ENCODE measurements at places on chromosomes 11 and 22.

DNA sequence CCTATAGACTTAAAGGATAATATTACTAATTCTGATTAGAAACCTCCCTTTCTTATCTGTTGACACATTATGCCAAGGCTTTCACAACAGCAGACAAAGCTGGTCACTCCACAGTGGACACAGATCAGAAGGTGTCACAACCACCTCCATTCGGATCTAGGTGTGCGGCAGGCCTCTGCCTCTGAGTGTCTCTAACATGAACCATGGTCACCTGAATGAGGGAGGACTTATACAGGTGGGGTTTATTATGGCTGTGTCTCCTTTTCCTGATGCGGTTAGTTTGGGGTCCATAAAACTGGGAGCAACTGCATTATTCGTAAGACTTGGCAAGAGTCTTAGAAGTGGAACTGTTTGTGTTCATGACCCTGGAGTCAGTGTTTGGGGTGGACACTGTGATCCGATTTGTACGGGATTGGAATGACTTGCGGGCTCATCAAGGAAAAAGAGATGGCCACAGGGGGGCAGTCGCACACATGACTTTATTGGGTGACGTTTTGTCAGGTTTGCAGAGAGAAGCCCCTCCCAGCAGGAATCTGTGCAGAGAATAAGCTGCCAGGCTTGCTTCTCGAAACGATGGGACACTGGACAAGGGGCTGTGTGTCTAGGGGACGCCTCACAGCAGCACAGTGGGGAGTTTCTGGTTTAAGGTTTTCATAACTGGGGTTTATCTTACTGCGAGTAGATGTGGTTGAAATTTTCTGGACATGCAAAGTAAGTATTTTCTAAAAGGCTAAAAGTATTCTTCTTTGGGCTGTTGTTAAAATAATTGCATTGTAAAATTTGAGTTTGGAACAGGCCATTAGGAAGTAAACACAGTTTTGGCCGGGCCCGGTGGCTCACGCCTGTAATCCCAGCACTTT, 90.6 kb downstream of the GAB4 start:
- no peak for DNase-seq

DNA sequence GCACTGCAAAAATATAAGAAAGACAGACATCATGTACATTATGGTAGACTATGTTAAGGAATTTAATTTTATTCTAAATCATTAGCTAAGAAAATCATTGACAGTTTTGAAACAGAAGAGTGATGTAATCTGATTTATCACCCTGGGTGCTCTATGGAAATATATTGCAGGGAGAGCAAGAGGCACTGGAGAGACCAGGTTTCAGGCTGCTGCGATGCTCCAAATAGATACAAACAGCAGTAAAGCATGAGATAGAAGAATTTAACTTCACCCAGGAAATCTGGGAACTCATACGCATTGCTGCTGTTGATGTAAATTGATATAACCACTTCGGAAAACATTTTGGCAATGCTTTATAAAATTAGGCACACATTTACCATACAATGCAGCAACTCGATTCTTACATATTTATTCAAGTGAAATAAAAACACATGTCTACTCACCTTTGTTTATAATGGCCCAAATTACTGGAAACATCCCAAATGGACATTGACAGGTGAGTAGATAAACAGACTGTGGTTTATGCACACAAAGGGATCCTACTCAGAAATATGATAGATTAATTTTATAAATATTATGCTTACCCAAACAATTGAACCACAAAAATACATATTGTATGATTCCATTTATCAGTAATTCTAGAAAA, 535.1 kb upstream of the CHORDC1 start:
- DNase-seq = no peak

GRCh38 chr11:122363296-122363695, 247.3 kb upstream of the BLID start:
- DNase-seq = no peak

GRCh38 chr11:36132940-36133339, 156.3 kb downstream of the COMMD9 start:
- no peak for DNase-seq

DNA sequence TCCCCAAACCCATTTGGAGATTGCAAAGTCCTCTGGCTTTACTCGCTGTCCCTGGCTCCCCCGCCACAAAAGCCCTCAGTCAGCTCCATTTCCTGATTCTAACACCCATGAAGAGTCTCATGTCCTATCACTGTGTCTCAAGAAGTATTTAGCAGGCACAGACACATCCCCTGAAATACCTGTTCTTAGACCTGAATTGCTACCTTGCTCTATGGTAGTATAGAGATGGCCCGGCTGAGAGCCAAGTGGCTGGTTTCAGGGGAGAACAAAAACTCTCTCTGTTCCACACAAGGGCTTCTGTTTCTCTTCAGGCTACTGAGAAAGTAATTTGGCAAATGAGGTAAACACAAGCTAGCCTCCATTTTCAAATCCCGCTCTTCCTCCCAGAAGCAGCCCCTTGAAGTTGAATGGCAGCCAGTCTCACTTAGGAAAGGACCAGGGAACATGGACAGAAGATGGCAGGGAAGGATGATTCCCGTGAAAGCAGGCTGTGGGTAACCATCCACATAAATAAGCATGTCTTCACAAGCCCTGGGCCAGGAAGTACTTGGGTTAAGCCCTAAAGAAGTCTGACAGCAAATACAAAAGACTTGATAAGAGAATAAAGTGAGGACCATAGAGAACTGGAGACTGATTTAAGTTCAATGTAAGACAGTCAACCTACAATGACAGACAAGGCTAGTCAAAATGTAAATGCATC, 137.8 kb downstream of the C11orf58 start:
- no peak for DNase-seq

DNA sequence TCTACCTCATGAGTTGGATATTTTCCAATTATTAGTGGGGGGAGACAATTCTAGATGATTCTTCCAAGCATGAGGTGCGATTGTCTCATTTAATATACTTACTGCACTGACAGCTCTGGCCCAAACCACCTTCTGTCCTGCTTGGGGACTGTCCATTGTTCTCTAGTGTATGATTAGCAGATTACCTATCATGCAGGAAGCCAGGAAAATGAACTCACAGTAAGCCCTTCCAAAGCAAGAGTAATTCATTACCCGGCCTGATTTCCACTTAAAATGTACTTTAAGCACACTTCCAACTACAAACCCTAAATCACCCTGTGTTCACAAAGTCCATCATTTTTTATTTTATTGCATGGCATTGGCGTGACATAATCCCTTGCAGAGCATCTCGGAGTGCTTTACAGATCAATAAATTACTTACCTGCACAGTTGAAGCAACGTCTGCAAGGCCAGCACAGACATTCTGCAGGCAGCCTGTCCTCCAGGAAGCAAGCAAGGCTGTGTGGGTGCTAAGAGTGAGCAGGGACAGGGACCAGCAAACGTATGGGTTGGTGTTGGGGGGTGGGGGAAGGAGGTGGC, 838.2 kb downstream of the NTM start:
- no peak for DNase-seq

GRCh38 chr11:8698917-8699441, 16.4 kb downstream of the RPL27A start:
- no peak for DNase-seq

GRCh38 chr11:71383461-71383860, 64.7 kb downstream of the DHCR7 start:
- no peak for DNase-seq

- no peak for DNase-seq
Measured at GRCh38 chr22:39244496-39245129, at the start of gene PDGFB. Gene PDGFB, minus strand, starts transcription at chr22:39244982. Its CDS starts 1,019 bp downstream, at chr22:39243963.

DNA sequence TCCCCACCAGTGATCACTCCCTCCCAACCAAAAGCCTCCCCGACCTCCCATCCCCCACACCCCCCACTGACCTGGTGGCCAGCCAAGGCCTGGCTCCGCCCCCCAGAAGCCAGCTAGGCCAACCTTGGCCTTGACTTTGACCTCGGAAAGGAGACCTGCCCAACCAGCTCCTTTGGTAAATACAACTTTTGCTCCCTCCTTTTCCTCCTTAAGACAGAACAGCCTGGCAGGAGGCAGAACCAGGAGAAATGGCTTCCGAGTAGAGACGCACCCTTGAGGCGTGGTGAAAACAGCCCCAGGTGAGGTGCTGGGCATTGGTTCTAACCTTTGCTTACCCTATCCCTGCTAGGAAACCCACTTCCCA, 27.0 kb downstream of the PLEKHA7 start:
- DNase-seq = no peak

DNA sequence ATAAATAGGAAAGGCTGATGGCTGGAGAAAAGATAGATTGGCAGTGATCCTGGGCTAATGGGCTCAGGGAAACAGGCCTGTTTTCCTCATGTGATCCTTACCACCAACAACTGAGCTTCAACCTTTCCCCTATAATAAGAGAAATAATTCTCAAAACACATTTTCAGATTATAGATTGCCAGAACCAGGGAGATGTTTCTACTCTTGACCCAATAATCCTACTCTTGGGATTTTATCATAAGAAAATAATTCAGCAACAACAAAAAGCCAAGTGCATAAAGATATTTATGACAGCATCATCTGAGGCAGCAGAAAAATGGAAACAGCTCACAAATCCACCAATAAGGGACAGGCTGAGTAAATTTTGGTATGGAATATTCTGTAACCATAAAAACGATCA, 54.3 kb downstream of the ADM start:
- no peak for DNase-seq

DNA sequence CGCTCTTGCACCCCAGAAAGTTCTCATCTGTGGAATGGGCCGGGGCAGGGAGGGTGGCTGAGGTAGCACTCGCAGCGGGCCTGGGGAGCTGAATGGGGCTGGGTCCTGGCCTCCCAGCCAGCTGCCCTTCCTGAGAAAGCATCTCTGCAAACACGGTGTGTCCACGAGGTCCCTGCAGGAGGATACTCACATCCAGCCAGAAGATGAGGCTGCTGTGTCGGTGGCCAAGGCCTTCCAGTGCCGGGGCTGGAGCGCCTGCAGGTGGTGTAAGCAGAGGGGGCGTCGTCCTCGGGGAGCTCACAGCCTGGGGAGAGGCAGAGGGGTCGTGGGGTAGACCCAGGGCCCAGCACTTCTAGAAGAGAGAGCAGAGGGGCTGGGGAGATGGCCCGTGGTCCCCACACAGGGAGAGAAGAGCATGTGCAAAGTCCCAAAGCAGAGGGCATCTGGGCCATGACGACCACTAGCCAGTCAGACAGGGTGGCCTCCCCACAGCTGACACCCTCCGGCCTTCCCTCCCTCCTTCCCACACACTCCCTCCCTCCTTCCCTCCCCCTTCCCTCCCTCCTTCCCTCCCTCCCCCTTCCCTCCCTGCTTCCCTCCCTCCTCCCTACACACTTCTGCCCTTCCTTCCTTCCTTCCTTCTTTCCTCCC, 97.9 kb downstream of the WNT7B start:
- DNase-seq = no peak

DNA sequence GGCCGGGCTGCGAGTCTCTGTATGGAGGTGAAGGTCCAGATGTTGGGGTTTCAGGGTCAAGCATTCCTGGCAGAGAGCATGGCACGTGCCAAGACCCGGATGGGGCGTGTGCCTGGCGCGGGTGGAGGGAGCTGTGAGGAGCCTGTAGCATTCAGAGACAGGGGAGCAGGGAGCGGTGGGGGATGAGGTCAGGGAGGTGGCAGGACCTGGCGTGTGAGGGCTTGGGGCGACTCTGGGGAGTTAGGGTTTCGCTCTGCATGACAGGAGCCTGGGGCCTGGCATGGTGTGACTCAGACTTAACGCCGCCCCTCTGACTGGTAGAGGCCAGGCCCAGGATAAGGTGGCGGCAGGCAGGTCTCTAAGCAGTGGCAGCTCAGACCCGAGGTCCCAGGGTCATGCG, 103.0 kb downstream of the KCNQ1 start:
- no peak for DNase-seq

- no peak for DNase-seq
Measured at GRCh38 chr22:50729391-50730012, 8.5 kb upstream of the ACR start.

DNA sequence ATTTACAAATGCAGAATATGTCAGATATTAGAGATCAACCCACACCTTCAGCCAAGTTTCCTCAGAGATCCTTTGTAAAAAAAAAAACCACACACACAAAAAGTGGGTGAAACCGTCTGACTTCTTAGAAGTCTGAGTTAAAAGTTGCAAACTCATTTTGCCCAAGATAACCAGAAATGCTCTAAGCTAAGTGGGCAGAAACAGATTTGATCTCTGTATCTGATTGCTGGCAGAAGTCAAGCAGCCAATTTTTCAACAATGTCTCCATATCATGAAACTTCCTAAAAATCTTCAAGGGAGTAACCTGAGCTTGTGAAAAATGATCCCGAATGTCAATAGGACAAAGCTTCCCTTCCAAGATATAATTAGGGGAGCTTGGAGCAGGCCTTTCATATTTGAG, 28.6 kb upstream of the ATXN10 start:
- DNase-seq = no peak

DNA sequence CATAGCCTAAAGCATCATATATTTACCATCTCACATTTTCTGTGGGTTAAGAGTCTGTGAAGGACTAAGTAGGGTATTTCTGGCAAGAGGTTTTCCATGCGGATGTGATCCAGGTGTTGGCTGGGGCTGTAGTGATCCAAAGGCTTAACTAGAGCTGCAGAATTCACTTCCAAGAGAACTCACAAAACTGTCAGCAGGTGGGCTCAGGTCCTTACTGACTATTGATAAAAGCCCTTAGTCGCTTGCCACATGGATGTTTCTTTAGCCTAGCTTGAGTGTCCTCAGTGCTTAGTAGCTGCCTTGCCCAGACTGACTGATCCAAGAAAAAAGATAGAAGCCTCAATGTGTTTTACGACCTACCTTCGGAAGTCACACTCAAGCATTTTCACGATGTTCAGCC, 250.8 kb downstream of the CNTN5 start:
- no peak for DNase-seq

- DNase-seq = no peak
Measured at GRCh38 chr11:134752526-134752925, 340.5 kb upstream of the B3GAT1 start.

DNA sequence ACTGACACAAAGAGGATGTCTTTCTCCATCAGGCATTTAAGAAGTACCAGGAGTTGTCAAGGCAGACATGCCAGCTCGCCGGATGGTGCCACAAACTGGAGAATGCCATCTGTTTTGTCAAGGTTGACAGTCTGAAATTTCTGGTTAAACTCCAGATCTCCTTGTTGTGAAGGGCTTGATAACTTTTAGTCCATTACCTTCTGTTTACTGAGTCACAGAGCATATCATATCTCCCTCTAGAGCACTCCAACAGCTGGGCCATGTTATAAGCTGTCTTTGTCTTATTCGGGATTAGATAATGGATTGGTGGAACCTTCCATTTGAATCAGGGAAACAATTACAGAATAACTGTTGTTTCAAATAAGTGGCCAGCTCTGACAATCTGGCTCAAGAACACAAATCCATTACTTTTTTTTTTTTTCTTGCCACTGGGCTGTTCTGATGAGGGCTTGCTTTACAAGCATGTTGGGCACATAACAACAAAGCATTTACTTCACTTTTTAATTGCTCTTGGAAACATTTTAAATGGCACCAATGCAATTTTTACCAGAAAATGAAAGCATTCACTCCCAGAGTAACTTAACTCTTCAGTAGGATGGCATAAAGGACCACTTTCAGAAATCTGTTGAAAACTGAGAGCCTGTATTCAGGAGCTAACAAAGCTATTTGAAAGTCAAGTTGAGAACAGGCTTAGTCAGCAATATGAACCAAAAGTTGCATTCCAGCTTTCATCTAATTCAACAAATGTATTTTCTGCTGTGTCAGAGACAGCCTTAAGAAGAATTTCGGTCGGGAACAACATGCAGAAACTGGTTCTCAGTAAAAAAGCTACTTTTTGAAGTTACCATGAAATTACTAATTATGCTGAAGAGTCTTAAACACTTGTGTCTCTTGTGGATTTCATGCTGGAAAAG, 227.6 kb upstream of the PITPNB start:
- DNase-seq = no peak

GRCh38 chr11:72409458-72409857, 24.9 kb downstream of the CLPB start:
- DNase-seq = no peak

All from fibroblast of skin of left biceps (primary cell).